ENCODE measurements at places on chromosomes 16 and 17.

- no peak for DNase-seq
Observed at GRCh38 chr17:31449111-31449510, 57.6 kb downstream of the RAB11FIP4 start.

DNA sequence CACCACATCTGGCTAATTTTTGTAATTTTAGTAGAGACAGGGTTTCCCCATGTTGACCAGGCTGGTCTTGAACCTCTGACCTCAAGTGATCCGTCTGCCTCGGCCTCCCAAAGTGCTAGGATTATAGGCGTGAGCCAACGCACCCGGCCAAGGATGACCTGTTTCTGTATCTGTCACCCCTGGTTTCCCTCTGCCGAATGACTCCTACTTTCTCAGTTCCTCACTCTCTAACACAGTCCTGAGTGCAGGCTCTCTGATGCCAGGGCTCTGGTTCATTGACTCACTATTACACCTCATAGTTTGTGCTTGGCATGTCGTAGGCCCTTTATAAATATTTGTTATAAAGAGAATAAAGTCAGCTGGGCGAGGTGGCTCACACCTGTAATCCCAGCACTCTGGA lies 10.7 kb upstream of the PRPF8 start:
- no peak for DNase-seq

DNA sequence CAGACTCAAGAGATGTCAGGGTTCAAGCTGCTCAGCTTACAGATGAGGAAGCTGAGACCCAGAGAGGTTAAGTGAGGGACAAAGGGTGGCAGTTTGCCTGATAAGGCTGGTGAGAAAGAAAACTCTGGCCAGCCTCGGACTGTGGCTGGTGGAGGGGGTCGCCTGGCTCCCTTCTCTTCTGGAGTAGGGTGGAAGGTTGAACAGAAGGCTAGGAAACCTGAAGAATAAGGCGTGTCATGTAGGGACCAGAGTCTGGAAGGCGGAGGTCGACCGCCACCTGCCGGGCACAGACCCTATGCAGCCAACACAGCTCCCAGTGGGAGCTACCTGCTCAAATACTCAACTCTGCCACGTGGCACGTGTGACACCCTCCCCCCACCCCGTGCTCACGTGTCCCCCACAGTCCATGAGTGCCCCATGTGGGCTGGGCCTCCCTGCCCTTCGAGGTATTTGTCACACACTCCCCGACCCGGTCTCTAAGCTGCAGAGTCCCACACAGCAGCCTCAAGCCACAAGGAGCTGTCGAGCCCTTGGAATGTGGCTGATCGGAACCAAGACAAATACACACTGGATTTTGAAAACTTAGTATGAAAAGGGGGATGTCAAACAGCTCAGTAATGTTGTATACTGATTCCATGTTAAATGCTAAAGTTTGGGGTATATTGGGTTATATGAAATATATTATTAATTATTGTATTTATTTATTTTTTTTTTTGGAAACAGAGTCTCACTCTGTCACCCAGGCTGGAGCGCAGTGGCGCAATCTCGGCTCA lies 11.8 kb downstream of the HID1 start:
- DNase-seq: peak; percentile 40

DNA sequence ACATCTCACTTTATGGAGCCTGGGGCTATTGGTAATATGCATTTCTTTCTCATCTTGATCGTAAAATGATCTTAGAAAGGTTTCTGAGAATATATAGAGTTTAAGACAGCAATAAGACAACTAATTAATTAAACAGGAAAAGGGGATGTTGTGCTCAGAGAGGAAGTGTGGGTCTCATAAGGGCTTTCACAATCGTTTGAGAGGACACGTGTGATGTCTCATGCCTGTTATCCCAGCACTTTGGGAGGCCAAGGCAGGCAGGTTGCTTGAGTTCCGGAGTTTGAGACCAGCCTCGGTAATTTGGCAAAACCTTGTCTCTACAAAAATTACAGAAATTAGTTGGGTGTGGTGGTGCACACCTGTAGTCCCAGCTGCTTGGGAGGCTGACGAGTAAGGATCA lies 295.6 kb downstream of the WWOX start:
- no peak for DNase-seq

DNA sequence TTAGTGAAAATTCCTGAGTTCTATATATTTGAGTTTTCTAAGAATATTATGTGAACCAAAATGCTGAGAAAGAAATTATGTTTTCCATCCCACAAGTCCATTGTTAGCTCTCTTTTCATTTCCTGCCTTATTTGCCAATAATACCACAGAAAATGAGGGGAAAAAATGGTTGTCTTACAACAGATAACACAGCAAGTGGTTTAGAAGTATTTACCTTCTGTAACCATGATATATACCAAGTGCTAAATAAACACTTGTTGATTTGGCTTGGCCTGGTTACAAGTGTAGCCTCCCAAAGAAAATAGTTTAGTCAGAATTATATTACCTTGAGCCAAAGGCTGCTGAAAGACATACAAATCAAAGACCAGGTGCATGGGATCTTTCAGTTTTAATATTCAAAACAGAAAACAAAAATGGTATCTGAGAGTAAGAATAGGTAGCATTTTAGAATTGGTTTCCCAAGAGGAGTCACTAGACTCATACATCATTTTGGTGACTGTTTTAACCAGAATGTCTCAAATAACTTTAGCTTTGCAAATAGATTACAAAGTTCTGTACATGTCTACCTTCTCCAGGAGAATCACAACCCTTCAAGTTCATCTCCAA lies 439.8 kb upstream of the DYNLRB2 start:
- DNase-seq: no peak

- peak; percentile 72 for DNase-seq
Observed at GRCh38 chr16:72124761-72125634, 31.4 kb downstream of the DHX38 start.

DNA sequence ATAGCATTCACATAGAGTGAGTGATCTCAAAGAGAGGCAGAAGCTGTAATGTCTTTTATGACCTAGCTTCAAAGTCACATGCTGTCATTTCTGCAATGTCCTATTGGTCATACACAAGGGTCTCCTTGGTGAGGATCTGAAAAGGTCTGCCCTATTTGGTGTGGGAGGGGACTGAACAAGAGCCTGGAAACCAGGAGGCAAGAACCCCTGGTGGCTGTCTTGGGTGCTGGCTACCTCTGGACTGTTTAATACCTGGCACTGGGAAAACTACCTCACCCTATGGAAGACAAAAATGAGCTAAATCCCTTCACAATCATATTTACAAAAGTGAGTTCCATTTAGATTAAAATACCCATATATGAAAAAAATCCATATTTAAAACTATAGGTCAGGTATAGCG lies 9.0 kb downstream of the KCTD13 start:
- DNase-seq: no peak

DNA sequence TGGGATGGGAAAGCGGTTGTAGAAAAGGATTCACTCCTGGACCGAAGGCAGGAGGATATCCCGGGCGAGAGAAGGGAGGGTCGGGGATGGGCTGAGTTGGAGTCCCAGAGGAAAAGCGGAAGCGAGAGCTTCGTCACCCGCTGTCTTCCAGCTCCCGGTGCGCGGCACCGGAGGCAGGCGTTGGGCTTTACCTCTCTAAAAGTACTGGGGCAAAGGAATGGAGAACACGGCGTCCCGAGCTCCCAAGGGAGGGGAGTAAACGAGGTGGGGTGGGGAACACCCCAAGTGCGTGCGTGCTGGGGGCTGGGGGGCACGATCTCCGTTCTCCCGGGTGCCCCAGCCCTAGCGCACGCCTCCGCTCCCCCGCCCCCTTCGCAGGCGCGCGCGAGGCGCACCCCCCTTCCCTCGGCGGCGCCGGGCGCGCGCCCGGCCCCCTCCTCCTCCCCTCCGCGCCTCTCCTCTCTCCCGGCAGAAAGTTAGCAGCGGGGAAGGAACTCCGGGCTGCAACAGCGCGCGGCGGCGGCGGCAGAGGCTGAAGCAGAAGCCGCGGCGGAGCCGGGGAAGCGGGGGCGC lies at the start of gene HS3ST4:
Gene HS3ST4, plus strand, starts transcription at position 441 of the 573 bp plus-strand sequence.
- DNase-seq: no peak

DNA sequence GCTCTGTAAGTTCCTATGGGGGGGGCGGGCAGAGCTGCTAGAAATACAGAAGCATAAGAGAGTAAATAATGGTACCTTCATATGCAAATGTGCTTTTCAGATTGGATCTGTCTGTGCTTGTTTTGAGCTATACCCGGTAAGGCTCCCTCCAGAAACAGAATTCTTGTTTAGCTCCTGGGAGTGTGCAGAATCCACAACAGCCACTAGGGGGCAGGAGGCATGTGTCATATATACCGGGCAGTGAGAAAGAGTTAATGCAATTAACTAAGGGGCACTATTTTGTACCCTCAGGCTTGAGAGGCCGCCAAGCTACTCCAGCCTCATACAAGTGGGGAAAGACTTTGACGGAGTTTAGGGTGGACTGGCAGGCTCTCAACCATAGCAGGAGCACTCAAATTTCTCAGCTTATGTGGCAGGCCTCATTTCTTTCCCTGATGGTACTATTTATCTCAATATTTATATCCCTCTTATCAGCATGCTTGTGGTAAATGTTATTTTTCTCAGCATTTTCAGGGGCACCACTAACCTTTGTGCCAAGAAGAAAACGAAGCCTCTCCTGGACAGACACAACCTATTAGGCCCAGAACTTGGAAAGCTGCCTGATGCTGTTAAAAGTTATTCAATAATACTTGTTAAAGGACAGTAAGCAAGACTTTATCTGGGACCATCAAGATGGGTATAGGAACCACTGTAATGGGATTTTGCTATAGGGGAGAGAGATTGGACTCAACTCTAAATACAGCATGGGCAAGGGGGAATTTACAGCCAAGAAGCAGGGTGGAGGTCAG lies 10.7 kb upstream of the CENPV start:
- peak; percentile 79 for DNase-seq

- DNase-seq: no peak
Observed at GRCh38 chr16:86723689-86724088, 145.3 kb downstream of the FOXL1 start.

DNA sequence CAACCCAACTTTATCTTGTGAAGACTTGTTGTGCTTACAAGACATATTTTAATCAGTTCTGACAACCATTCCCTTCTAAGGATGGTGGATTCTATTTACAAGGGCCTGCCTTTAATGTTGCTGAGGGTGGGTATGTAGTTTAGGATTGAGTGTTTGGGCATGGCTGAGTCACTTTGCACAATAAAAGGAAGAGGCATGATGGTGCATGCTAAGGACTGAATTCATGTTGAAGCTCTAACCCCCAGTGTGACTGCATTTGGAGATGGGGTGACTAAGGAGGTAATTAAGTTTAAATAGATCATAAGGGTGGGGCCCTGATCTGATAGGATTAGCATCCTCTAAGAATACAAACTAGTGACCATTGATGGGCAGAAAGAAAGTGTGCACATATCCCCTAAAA lies 196.1 kb upstream of the HS3ST3A1 start:
- DNase-seq: no peak

- no peak for DNase-seq
Observed at GRCh38 chr16:31038993-31039392, 5.6 kb downstream of the STX4 start.

- no peak for DNase-seq
Observed at GRCh38 chr17:10092595-10092994, 105.8 kb downstream of the GAS7 start.

DNA sequence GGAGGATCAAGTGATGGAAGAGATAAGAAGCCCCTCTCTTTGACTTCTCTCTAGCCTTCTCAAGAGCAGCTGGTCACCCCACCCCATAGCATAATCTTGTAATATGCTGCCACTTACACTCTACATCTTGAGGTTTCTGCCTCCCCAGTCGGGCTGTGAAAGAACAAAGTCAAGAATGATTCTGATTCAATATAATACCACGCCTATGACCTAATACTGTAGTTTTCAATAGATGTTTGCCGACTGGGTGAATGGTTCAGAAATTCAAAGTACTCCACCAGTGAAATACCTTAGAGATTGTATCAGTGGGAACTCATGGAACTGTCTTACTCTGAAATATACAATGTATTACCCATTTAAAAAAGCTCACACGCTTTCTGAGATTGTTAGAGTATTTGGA lies 93.0 kb upstream of the ZFHX3 start:
- no peak for DNase-seq

- no peak for DNase-seq
Observed at GRCh38 chr16:81266680-81267095, 28.2 kb downstream of the BCO1 start.

- no peak for DNase-seq
Observed at GRCh38 chr17:38357486-38358123, 6.0 kb downstream of the SOCS7 start.

GRCh38 chr17:65049085-65049756 lies 7.3 kb downstream of the GNA13 start:
- DNase-seq: no peak

DNA sequence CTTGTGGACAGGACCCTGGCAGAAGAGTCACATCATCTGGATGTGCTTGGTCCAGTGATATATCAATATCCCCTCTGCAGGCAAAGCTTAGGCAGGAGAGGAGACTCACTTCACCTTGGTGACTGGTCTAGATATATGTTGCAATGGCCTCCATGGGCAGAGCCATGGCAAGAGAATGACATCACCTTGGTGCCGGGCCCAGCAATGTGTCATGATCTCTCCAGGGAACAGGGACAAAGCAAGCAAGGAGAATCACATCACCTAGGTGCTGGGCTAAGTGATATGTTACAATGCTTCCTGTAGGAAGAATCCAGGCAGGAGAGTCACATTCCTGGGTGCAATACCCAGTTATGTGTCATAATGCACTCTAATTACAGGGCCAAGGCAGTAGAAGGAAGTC lies 2106.2 kb downstream of the TP53TG3F start:
- no peak for DNase-seq

- DNase-seq: no peak
Observed at GRCh38 chr16:47036201-47036600, 62.7 kb upstream of the DNAJA2 start.

- DNase-seq: no peak
Observed at GRCh38 chr16:58116529-58116928, 12.7 kb downstream of the CFAP20 start.

All from mesenchymal stem cell (in vitro differentiated cells and primary cell).